CD4-positive, alpha-beta T cell treated with Interferon gamma for 1 hour (primary cell): ENCODE measurements at places on chromosomes 13 and 19.
A peak's percentile ranks its signal among the peaks of the same experiment; 100 is the strongest.

DNA sequence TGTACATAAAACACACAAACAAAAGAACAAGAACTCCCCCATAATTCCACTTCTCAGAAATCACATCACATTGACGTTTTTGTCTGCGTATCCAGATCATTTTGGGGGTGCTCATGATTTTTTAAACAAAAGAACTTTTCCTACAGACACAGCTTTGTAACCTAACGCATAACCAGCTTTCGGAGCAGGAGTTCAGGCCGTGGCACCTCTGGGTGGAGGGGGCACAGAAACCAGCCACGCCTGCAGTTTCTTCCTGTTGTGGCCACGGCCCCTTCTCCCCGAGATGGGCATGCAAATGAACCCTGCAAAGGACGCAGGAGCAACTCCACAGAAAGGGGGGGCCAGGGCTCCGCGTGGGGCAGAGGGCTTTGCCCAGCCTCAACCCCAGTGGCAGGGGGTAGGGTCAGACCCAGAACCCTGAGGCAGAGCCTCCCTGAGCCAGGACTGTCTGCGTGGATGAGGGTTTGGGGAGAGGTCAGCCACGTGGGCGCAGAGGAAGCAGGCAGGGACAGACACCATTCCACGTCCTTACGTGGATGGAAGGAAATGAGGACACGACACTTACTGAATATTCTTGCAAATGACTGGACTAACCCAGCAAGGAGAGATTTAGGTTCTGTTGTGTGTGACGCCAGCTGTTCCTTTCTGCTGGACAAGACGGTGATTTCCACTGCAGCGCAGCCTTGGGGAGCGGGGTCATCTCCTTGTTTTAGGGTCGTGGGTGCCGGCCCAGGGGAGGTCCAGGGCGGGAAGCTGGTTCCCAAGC, 64.4 kb downstream of the RASA3 start:
- DNase-seq: peak; percentile 36

DNA sequence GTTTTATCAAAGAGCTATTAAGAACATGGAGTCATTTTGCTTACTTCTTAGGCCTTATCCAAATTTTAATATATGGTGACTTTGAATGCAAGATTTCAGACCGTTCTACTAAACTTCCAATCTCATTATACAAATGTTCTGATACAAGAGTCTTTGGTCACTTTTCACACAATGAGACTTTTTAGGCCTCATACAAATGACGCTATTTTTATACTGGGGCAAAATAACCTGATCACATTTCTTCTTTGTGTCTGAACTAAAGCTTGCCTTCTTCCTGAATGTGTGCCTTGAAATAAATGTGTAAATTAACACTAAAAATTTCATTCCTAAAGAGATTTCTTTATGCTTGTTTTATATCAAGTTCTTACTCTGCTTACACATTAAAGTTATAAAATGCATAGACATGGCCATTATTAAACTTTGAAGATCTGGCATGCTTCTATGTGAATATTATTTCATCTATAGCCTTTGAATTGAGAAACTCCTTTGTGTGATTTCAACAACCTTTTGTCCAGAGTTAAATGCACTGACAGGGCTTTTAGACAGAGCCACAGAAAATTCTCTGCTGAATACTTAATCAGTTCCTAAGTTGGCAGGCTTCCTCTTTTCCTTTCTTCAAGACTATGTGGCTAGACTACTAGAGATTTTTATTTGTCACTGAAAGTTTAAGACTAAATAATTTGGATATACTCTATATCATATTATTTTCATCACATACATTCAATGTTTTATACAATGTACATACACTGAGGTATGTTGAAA, 86.1 kb downstream of the EDNRB start:
- no peak for DNase-seq

DNA sequence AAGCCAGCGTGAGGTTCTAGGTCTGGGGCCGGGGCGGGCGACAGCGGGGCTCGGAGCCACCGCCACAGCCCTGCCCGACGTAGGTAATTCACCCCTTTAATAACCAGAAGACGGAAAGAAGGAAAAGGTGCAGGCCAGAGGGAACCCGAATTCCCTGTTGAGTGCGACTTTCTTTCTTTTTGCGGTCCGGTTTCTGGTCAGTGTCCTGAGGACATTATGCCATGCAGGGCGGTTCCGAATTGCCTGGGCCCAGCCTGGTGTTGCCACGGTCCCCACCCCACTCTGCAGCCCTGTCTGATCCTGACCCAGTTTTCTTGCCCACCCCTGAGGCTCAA, 18.4 kb upstream of the TFDP1 start:
- DNase-seq: no peak

GRCh38 chr19:29083863-29084262, 129.1 kb downstream of the UQCRFS1 start:
- no peak for DNase-seq

DNA sequence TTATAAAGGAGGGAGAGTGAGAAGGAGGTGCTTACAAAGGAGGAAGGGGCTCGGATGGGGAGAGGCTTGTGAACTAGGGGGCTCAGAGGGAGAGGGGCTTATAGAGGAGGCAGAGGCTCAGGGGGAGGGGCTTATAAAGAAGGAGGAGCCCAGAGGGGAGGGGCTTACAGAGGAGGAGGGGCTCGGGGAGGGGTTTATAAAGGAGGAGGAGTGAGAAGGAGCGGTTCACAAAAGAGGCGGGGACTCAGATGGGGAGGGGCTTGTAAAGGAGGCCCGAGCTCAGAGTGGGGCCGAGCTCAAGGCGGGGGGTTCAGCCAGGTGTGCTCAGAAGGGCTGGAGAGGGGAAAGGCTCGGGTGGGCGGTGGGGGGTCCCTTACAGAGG, 500 bp downstream of the SMIM24 start:
- peak; percentile 34 for DNase-seq

DNA sequence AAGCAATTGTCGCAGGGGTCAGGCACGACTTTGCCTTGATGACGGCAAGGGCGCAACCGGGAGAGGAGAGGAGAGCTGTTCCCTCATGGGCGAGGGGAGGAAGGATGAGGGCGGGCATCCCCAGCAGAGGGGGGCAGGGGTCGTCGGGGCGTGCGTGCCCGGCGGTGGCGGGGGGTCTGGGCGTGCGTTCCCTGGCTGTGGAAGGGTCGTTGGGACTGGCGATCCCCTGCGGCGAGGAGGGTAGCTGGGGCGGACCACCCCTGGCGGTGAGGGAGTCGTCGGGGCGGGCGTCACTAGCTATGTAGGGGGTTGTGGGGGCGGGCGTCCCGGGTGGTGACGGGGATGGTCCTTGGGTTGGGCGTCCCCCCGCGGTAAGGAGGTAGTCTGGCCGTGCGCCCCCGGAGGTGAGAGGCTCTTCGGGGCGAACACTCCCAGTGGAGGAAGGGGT, 1.7 kb downstream of the COMP start:
- no peak for DNase-seq
